WERI-Rb-1 (cell line): ENCODE measurements at places on chromosomes 1 and 21.

GRCh38 chr1:155313261-155313660, 4.6 kb downstream of the FDPS start:
- no peak for DNase-seq

- DNase-seq = no peak
Observed at GRCh38 chr1:106747791-106748190, 308.7 kb upstream of the PRMT6 start.

- DNase-seq = no peak
Observed at GRCh38 chr1:228104526-228105269, 1.6 kb upstream of the C1orf35 start.

GRCh38 chr1:228735871-228736586, 750 bp downstream of the RHOU start:
- DNase-seq = no peak

- DNase-seq = no peak
Observed at GRCh38 chr1:222413436-222413835, 134.5 kb downstream of the HHIPL2 start.

GRCh38 chr1:113835686-113836290, 23.5 kb upstream of the RSBN1 start:
- no peak for DNase-seq

- DNase-seq = no peak
Observed at GRCh38 chr1:27057389-27057788, 44.7 kb upstream of the TENT5B start.

GRCh38 chr1:59288046-59288445, 8.8 kb upstream of the FGGY start:
- DNase-seq = no peak

GRCh38 chr21:17925899-17926298, 106.7 kb upstream of the C21orf91 start:
- peak; percentile 40 for DNase-seq

DNA sequence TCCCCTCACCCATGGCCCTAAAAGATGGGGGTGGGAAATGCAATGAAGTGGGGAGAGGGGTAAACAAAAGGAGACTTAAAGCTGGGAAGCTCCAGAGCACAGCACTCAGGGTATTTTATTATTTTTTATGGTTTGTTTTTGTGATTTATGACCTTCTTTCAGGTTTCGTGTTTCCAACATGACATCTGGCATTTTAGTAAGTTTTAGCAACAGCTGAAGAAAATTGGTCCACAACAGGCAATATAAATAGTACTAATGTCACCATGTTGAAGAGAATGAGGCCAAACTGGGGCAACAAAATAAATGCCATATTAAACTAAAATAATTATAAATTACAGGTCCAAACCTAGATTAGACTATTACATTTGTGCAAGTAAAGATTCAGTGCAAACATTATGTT, 56.3 kb downstream of the TBX15 start:
- no peak for DNase-seq

DNA sequence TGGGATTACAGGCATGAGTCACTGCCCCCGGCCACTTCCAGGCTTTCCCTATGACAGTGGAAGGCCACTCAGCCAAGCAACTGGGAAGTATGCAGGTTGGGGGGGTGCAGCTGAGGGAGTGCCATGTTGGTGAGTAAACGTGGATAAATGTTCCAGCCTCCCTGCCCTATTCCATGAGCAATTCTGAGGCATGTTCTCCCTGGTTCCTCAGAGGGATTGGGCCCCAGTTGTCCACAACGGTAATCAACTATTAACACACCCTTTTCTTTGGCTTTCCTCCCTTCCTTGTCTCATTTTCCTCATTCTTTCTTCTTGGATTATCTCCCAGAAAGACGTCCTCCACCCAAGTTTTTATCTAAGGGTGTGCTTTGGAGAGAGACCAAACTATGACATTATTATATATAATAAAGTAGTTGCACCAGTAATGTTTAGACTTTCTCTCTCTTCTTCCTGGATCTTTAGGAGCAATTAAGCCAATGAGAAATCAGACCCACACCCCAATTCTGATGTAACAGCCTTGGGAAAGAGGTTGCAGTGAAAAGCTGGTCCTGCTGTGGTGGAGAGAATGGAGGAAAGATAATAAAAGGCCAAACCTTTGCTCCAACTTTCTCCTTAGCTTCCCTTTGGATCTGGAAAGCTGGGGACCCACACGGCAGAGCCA, 6.8 kb upstream of the SLAMF9 start:
- no peak for DNase-seq

DNA sequence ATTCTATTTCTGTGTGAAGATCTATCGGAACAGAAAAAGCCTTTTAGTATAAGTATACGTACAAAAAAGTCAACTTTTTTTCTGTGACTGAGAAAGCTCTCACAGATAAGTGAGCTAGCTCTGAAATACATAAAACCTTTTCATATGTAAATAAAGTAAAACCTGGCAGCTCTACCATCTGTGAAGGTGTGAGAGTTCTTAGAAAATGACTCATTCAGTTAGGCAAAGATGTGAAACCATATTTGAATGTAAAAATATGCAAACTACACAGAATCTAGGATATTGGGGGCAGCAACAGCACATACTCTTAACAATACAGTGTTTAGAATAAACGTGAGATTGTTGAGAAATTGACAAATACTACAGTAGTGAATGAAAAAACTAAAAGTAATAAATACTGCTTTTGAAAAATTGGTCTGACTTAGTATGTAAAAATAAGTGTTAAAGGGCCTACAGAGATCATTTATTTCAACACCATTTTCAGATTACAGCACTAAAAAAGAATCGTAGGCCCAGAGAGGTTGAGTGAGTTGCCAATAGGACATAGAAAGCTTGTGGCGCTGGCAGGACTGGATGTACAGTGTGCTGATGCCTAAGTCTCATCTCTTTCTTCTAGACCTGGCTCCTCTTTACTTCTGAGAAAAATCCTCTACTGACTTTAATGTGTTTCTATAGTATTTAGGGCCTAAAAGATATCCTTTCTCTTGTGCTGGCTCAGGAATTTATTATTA, 19.8 kb downstream of the ATP6V1G3 start:
- DNase-seq = no peak

- DNase-seq = no peak
Observed at GRCh38 chr1:226578946-226579578, 30.5 kb downstream of the STUM start.

DNA sequence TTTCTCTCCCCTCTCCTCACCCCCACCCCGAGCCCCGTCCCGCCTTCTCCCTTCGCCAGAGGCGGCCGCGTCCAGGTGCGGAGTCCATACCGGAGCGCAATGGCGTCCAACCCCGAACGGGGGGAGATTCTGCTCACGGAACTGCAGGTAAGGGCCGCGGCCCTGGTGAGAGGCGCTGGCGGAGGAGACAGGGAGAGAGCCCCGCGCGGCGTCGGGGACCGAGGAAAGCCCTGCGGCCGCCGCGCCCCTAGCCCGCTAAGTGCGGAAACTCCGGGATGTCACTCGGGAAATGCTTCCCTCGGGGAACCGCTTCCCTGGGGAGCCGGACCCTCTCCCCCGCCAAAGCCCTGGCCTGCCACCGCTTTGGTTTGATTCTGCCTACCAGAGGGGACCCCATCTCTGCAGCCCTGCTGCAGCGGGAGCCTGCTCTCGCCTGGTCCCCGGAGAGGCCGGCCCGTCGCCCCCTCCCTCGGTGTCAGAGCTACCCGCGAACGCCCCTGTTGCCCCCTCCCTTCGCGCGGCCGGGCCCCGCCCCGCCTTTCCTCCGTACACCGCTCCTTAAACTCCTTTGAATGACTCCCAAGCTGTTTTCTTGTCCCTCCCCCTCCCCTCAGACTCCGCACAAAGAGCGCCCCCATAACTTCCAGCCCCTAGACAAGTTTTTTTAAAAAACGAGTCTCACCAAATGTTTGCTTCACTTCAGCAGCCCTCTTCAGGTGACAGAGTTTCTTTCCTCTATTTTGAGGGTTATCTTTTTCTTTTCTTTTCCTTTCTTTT, 597 bp downstream of the PKN2 start:
- peak; percentile 89 for DNase-seq

DNA sequence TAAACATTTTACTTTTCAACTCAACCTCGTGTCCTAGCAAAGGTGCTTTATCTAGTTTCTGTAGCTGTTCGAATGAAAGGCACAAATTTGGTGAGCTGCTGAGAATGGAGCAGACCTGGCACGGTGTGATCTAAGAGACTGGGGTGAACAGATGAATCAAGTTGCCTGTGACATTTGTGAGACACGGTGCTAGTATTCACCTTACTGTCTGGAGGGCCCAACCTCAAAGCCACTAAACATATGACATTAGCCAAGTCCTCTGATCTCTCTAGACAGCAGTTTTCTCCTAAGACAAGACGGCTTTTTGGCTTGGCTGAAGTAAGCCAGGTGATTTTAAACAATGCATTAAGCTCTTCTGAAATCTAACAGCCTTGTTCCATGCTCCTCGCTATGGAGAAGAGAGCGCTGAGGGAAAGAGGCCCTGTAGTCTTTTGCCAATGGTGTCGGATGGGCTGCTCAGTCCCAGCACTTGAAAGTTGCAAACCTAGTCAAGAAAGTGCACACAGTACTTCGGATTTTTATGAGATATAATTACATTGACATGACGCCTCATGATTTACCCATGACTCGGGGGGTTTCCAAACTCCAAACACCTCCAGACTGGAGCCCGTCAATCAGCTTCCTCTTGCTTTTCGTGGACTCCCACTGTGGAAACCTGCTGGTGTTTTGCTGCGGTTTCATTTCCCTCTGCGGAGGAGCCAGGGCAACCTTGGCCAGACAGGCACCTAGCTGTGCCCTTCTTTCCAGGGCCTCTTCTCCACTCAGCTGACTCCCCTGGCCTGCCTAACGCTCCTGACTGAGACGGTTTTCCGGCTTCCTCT, 794 bp upstream of the TOR3A start:
- no peak for DNase-seq

- no peak for DNase-seq
Observed at GRCh38 chr1:97505289-97505688, 415.5 kb downstream of the DPYD start.

DNA sequence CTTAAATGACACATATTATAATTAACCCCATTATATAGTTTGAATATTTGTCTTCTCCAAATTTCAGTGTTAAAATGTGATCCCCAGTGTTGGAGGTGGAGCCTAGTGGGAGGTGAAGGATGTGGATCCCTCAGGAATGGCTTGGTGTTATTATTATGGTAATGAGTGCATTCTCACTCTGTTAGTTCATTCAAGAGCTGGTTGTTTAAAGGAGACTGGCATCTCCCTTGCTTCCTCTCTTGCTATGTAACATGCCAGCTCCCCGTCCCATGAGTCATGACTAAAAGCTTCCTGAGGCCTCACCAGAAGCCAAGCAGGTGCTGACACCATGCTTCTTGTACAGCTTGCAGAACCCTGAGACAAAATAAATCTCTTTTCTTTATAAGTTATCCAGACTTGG, 1612.7 kb downstream of the AMY1C start:
- DNase-seq = no peak

DNA sequence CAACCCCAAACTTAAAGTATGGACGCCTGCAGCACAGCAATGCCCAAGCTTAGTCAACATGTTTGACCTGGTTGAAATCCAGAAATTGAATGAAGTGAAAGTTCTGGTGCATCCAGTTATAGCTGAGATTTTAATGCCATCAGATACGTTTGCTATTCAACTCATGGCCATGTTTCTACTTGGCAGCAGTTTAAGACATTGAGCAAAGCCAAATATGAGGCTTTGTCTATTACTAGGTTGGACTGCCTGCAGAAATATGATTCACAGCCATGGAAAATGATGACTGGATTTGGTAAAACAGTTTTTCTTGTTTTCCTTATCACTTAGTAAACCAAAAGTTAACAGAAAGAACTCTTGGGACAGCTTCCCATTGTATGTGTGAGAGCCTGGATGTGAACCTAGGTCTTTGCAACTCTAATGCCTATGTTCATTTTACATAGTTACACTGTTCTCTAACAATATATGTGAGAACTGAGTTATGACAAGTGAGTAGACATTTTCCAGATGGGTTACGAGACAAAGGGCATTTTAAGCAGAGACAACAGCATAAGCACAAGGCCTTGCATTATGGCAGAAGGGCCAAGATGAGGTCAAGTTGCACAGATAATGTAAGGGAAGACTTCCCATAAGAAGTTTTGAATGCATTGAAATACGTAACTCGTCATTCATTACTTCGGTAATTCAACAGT, 32.4 kb upstream of the MYSM1 start:
- DNase-seq = no peak

- no peak for DNase-seq
Observed at GRCh38 chr1:219040291-219040690, 133.4 kb upstream of the LYPLAL1 start.

DNA sequence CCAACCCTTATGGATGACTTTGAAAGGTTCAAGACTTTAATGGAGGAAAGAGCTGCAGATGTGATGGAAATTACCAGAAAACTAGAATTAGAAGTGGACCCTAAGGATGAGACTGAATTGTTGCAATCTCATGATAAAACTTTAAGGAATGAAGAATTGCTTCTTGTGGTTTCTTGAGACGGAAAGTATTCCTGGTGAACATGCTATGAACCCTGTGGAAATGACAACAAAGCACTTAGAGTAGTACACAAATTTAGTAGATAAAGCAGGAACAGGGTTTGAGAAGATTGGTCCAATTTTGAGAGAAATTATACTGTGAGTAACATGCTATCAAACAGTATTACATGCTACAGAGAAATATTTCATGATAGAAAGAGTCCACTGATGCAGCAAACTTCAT, 215.4 kb downstream of the OMA1 start:
- DNase-seq = no peak

DNA sequence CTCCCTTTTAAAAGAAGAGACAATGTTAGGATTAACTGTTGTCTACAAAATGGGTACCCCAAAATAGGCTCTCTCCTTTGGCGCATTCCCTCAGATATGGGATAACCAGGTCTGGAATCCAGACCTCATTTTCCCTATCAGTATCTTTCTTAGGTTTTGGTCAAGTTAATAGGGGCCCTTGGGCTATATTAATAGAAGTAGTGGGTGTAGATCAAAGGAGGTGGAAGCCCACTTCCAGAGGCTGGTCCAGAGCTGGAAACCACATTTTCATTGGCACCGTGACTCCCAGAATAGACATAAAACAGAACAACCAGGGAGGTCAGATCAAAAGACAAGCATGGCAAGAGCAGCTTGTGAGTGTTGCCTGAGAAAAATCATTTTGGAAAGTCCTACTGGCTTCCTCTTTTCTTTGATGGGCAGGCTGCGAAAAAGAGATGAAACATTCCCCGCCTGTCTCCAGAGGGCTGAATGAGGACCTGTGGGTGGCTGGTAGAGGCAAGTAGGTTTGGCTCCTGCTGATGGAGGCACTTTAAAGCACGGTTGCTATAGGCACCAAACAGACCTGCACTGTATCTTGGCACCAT, 25.8 kb upstream of the KIF21B start:
- DNase-seq = no peak

- no peak for DNase-seq
Observed at GRCh38 chr21:44364151-44365053, 11.0 kb downstream of the TRPM2 start.

GRCh38 chr21:41966872-41967621, 13.2 kb upstream of the C2CD2 start:
- no peak for DNase-seq

- DNase-seq = no peak
Observed at GRCh38 chr1:161214369-161214768, 726 bp upstream of the FCER1G start.

DNA sequence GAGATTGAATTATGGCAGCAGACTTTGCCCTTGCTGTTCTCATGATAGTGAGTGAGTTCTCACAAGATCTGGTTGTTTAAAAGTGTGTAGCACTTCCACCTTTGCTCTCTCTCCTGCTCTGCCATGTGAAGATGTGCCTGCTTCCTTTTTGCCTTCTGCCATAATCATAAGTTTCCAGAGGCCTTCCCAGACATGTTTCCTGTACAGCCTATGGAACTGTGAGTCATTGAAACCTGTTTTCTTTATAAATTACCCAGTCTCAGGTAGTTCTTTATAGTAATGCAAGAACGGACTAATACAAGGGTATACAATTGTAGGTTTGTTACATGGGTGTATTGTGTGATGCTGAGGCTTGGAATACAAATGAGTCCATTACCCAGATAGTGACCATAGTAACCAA, 4.2 kb downstream of the SPRR1B start:
- no peak for DNase-seq
